Activated gamma-delta T cell (primary cell): ENCODE measurements at places on chromosomes 7 and 10.

DNA sequence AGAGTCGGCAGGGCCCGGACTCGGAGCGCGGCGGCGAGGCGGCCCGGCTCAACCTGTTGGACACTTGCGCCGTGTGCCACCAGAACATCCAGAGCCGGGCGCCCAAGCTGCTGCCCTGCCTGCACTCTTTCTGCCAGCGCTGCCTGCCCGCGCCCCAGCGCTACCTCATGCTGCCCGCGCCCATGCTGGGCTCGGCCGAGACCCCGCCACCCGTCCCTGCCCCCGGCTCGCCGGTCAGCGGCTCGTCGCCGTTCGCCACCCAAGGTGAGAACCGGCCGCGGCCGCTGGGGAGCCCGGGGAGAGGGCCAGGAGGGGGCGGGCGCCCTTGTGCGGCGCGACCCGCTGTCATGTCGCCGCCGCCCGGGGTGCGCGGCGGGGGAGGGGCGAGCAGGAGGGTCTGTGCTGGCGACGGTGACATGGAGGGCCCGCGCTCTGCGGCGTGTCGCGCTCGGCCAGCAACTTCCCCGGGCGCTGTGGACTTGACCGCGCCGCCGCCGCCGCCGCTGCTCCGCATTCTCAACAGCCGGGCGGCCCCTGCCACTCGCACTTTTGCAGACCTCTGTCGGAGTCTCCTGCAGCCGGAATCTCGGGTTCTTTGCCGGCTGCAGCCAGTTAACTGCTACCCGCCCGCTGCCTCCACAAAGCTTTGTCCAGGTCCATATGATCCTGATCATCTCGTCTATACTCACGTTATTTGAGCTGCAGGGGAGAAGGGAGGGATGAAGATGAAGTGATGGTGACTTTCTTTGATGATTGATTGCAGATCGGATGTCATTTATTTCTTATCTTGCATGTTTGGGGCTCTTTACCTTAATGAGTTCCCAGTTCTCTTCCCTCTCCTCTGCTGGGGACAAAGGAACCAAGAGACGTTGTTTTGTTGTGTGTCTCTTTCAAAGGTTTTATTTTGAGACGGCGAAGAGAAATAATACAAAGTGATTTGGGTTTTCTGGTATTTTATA, 869 bp downstream of the TRIM24 start:
- peak; percentile 52 for DNase-seq

- no peak for DNase-seq
Measured at GRCh38 chr7:108079276-108079647, 50.9 kb downstream of the LAMB4 start.

DNA sequence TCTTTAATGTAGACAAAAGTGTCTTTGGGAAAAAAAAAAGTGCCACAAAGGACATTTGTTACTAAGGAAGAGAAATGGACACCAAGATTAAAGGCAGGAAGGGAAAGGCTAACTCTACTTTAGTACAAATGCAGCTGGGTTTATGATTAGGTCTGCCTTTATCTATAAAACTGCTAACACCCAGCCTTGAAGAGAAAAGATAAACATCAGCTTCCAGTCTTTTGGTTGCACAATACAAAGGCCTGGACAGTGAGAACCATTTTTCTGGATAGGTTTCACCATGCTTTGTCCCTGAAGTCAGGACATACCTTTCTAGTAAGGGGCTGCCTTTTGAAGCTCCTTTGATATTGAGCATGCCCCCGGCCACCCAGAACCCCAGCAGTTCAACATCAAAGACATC, 45.1 kb downstream of the ZNF248 start:
- DNase-seq = no peak

DNA sequence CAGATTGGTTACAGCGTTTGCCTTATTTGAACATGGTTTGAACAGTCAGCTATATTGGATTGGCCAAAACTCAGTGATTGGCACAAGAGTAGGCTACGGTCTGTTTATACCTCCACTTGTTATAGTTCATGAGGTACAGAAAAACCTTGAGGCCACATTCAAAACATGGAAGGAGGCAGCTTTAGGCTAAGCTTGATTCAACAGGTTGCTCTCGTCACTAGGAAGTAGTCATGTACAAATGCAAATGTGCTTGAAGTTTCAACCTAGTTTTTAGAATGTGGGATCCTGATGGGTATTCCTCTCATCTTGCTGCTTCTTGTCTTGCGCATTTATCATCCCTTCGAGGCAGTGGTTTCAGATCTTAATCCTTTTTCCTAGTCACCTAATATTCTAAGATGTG, 132.1 kb downstream of the MGMT start:
- no peak for DNase-seq

GRCh38 chr10:104109908-104110662, 11.9 kb upstream of the SFR1 start:
- DNase-seq = no peak

GRCh38 chr7:16422917-16423316, 1.6 kb upstream of the CRPPA start:
- no peak for DNase-seq

DNA sequence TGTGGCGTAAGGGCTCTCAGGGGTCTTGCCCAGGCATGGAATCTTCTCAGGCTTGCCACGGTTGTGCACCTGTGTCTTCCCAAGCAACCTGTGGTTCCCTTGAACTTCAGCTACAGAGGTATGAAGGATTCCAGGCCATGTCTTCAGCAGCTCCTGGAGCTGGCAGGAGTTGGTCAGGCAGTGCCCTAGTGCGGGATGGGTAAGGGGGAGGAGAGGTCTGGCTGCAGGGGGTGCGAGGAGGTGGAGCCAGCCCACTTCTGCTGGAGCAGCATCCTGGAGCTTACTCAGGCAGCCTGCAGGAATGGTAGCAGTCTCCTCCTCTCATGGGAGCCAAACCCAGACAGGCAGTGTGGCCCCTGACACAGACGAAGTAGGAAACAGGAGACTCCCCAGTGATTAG, 3.8 kb upstream of the TRIL start:
- DNase-seq = no peak

GRCh38 chr10:60980997-60981396, 37.0 kb upstream of the RHOBTB1 start:
- DNase-seq = no peak
